ENCODE measurements at places on chromosomes 11 and 22. TPM values are rescaled to one million over a fixed set of nuclear protein-coding genes. Genes with fewer than 3 reads are reported as not detected.

Gene SLC29A2
- total RNA-seq: 4.9 TPM

Gene RRM1
- 72.9 TPM for total RNA-seq

Gene PDGFD
- total RNA-seq: 8.5 TPM

Gene CHRM1
- 0.05 TPM for total RNA-seq

Gene OR52E8
- total RNA-seq: not detected

Gene PICALM
- total RNA-seq: 90.1 TPM

Gene TMEM126B
- 65.9 TPM for total RNA-seq

Gene OR51I1
- total RNA-seq: not detected

Gene PRDM10
- total RNA-seq: 2.2 TPM

Gene SLC22A12
- total RNA-seq: not detected

Gene LRRC56
- 0.87 TPM for total RNA-seq

Gene CRYAB
- total RNA-seq: 7.1 TPM

Gene TRPM5
- not detected for total RNA-seq
